AG10803 (cell line): ENCODE measurements at places on chromosomes 2 and 18.

GRCh38 chr2:239824046-239824694, 201.0 kb downstream of the NDUFA10 start:
- no peak for DNase-seq

GRCh38 chr2:86747711-86748639, 27.9 kb downstream of the RMND5A start:
- peak; percentile 93 for DNase-seq

DNA sequence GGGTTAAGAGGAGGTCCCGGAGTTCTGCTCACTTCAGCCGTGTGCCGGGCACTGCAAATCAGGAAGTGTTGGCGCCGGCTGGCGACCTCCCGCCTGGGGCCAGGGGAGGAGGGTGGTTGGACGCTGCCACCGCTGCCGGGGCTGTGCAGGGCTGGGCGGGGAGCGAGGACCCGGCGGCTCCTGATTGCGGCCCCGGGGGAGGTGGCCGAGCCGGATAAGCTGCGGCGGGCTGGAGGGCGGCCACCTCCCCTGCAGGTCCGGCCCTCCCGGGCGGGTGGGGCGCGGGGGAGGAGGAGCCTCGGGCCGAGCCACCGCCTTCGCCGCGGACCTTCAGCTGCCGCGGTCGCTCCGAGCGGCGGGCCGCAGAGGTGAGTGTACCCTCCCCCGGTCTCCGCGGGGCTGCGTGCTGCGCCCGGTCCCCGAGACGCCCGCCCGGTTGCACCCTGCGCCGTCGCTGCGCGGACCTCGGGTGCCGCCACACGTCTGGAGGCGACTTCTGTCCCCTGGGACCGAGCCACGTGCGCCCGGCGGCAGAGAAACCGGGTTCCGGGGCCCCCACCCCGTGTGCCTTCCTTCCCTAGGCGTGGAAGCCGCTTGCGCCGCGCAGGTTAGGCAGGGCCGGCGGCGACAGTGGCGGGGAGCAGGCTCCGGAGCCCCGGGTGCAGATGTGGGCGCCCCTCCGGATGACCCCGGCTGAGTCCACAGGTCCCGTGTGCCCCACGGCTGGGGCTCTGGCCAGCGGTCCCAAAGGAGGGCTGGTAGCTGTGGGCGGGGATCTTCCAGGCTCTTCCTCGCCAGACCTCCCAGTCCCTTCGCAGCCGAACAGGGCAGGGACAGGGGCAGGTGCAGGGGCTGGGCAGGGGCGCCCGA, at the start of gene STEAP3:
Gene STEAP3 (plus strand): TSS at position 314 of the 870 bp plus-strand sequence. CDS start 7,179 bp downstream, outside the sequence.
- DNase-seq: peak; percentile 49

DNA sequence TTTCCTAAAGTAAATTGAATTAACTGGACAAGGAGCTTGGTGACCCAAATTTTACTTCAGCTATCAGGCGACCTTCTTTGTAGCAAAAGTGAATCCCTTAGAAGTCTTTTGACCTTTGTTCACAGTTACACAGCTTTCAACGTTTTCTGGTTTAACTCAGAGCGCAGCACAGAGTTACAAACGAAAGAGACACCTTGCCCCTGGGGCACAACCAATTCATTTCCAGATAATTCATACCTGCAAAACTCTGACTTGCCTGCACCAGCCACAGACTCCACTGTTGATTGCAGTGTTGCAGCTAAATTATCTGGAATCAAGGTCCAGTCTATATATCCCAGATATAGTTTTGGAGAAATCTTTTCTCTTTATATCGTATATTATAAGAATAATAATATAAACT, 358.6 kb upstream of the VWC2L start:
- DNase-seq: no peak

GRCh38 chr2:32838418-32838817, 108.3 kb upstream of the LTBP1 start:
- no peak for DNase-seq

GRCh38 chr2:228827056-228827700, 443.9 kb downstream of the PID1 start:
- peak; percentile 41 for DNase-seq
